ENCODE measurements at places on chromosomes 2 and 18. TPM values are rescaled to one million over a fixed set of nuclear protein-coding genes. Genes with fewer than 3 reads are reported as not detected.

- no peak for DNase-seq
- H3K4me3 ChIP-seq: no peak overlapping the region
- H3K36me3 ChIP-seq: no peaks in the 10 kb centered on the region
- no peak overlapping the region for H3K27ac ChIP-seq
- H3K4me1 ChIP-seq: no peaks in the 10 kb centered on the region
Observed at GRCh38 chr18:61322265-61322873, 10.9 kb upstream of the CDH20 start.

DNA sequence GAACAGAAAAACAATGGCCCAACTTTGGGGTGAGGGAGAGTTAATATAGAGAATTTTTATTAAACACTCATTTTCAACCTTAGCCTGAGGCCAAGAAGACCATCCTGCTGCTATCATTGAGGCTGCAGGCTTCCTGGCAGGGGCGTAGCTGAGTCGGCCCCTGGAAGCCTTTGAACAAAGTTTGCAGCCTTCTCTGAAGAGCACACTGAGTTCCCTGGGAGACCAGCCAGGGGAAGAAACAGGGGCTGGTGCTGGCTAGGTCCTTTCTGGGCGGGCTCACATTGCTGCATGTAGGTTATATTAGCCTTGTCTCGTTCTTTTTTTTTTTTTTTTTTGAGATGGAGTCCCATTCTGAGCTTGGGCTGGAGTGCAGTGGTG lies 126.8 kb upstream of the HS6ST1 start:
- no peaks in the 10 kb centered on the region for H3K36me3 ChIP-seq
- no peak overlapping the region for H3K27ac ChIP-seq
- H3K4me1 ChIP-seq: peaks cover 3% of the 10 kb centered on the region
- H3K4me3 ChIP-seq: no peak overlapping the region

- peaks cover 13% of the 10 kb centered on the region for H3K4me1 ChIP-seq
- no peak overlapping the region for H3K27ac ChIP-seq
- no peak overlapping the region for H3K4me3 ChIP-seq
- peaks cover 26% of the 10 kb centered on the region for H3K36me3 ChIP-seq
Observed at GRCh38 chr2:127503491-127503890, 22.8 kb downstream of the IWS1 start.

DNA sequence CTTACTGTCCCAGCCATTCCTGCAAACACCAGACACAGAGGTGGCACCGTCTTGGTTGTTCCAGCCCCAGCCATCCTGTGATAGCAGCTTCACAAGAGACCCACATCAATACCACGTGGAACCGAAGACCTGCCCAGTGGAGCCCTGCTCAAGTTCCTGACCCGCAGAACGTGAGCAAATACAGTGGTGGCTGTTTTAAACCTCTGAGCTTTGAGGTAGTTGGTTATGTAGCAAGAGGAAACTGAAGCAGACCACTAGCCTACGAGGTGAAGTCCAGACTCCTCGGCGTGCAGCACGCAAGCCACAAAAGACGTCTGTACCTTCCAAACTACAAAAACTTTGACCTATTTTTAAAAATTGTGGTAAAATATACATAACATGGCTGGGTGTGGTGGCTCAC lies 96.1 kb upstream of the ODC1 start:
- no peak for DNase-seq
- H3K4me3 ChIP-seq: no peak overlapping the region
- no peaks in the 10 kb centered on the region for H3K4me1 ChIP-seq

DNA sequence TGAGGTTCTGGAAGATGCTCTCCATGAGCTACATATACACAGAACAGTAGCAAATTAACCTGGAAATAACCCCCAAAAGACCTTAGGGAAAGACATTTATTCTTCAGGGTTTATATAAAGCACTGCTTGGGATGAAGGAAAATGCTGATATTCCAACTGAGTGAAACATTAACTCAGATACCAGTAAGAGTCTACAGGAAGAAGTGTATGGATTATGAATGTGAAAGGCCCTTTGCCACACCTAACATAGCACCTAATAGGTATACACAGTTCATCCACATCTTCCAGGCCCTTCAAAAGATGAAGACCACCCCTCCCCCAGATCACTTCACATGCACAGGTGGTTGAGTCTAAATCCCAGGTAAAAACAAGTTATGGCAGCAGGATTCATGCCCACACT lies 50.4 kb downstream of the MYO5B start:
- H3K36me3 ChIP-seq: no peaks in the 10 kb centered on the region
- no peak overlapping the region for H3K4me3 ChIP-seq
- no peaks in the 10 kb centered on the region for H3K27me3 ChIP-seq
- no peaks in the 10 kb centered on the region for H3K4me1 ChIP-seq
- DNase-seq: no peak
- H3K27ac ChIP-seq: no peak overlapping the region

Gene HOXD13
- not detected for total RNA-seq

Data from thoracic aorta (tissue), 2 donors.